ENCODE measurements at places on chromosomes 2 and 18. TPM values are rescaled to one million over a fixed set of nuclear protein-coding genes. Genes with fewer than 3 reads are reported as not detected.

- no peak for DNase-seq
These were observed 245.6 kb upstream of the TCF4 start for GRCh38 chr18:55833543-55833942.

DNA sequence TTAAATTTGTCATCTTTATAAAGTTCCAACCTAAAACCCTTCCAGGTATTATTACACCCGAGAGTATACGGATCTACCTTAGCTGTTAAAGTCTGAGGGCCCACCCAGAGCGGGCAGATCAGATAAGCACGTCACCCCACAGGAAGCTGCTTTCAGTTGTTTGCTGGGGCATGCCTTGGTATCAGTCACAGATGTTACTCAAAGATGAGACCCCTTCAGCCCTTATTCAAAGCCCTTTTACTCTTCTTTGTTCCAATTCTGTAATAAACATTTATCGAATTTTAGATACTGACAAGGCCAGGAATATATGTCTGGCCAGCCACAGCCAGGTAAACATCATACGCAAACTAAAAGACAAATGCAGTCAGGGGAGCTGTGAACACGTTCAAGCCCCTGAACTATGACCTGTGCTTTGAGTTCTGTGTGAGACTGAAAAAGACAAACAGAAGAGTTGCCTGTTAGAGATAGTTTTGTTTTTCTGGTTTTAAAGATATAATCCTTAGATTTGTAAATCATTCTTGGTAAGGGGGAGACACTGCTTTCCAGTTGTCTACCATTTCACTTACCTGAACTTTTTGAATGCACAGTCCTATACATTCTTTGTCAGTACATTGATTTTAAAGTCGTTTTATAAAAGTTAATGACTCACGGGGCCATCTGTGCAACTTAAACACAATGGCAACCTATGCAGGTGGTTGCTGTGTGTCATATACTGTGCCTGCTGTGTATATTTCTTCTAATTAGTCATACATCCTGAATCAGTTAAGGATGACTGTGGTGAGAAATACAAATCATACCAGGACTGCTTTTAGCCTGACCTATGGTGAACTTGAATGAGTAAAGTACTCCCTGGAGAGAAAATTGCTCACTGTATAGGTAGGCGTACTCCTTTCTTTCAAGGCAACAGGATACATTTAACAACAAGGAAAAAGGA, 100.5 kb upstream of the ITPRID2 start:
- no peak for DNase-seq

- no peak for DNase-seq
These were observed 113.7 kb downstream of the SRBD1 start for GRCh38 chr2:45497355-45497754.

DNA sequence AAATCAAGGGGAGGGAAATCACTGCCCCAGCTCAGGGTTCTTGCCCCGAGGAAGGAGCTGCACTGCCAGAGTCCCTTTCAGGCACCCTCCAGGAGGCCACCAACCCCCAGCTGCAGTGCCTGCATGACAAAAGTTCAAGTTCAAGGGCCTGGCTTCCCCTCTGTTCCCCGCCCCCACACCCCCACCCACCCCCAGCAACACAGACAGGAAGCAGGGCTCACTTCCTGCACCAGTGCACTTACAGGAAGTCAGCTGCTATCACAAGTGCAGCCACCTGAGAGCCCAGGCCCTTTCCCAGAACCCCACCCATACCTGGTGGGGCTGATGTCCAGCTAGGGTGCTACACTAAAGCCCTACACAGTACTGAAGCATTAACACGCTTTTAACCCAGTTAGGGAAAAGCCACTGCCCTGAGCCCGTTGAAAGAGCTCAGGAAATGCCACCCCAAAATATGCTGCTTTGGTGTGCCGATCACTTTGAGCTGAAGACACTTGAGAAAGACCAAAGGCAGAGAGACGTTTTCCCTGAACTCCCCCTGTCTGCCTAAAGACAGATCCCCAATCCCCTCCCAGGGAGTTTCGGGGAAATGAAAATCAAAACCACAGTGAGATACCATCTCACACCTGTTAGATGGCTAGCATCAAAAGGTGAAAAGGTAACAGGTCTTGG, 109.9 kb upstream of the CAB39 start:
- DNase-seq, result peak; percentile 47

DNA sequence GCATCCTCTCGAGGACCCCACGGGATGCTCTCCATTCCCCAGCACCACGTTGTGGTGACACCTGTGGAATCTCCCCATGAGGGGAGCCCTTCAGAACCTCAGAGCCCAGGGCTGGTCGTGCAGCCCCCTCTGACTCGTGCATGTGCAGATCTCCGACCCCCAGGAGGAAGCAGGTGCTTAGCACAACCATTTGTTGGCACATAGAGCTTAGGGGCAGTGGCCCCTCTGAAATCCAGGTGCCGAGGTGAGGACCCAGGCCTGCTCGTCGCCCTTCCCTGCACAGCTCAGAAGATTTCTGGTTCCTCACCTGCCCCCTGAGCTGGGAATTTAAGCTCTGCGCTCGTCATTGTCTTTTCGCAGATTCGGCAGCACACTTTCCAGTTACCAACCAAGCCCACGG, 1.3 kb upstream of the OTOS start:
- DNase-seq, result no peak

The SP100 gene
- 188 TPM for total RNA-seq

The ARL4C gene
- total RNA-seq, result 297 TPM

The MYO7B gene
- not detected for total RNA-seq

Data from T-cell (primary cell).